ENCODE measurements at places on chromosomes 4 and X.

GRCh38 chr4:150681063-150681462 is 99.1 kb downstream of the MAB21L2 start:
- DNase-seq = no peak

DNA sequence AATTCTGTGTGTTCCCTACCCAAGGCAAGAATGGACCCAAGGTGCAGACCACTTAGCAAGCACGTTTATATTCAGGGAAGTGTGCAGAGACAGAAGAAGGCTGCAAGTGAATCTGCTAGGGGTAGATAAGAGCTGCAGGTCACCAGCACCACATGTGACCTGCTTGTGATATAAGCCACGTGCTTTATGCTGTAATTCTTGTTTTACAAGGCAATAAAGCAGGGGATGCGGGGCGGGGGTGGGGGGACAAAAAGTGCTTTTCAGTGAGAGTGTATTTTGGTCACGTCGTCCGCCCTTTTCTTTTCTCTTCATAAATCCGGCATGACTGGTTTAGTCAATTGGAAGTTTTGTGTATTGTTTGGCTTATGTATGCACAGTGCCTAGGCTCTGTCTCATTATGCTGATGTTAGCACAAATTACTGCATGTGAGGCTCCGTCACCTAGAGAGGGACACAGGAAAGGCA is 192.7 kb downstream of the RBMX2 start:
- no peak for DNase-seq

GRCh38 chrX:130801901-130802300 is 101.1 kb downstream of the ENOX2 start:
- DNase-seq = no peak

DNA sequence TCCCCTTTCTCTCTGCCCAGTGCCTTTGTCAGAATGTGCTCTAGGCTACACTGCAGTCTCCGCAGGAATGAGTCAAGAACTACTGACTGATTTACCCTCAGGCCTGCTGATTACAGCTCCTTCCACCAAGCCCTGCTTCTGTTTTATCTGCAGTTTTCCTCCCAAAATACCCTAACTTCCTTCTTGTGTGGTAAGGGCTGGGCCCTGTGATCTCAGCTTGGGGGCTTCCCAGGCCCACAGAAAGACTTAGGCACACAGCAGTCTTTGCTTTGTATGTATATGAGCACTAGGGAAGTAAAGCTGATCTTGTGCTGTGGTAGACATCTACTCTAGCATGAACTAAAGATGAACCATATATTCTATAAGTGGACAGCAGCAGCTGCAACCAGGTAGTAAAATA is 18.8 kb downstream of the PAK3 start:
- DNase-seq = no peak

GRCh38 chr4:6732441-6733357 is 16.7 kb downstream of the BLOC1S4 start:
- no peak for DNase-seq

- DNase-seq = no peak
Measured at GRCh38 chrX:133294126-133294525, 76.0 kb upstream of the TFDP3 start.

- DNase-seq = no peak
Measured at GRCh38 chr4:6826781-6827508, 44.4 kb downstream of the KIAA0232 start.

DNA sequence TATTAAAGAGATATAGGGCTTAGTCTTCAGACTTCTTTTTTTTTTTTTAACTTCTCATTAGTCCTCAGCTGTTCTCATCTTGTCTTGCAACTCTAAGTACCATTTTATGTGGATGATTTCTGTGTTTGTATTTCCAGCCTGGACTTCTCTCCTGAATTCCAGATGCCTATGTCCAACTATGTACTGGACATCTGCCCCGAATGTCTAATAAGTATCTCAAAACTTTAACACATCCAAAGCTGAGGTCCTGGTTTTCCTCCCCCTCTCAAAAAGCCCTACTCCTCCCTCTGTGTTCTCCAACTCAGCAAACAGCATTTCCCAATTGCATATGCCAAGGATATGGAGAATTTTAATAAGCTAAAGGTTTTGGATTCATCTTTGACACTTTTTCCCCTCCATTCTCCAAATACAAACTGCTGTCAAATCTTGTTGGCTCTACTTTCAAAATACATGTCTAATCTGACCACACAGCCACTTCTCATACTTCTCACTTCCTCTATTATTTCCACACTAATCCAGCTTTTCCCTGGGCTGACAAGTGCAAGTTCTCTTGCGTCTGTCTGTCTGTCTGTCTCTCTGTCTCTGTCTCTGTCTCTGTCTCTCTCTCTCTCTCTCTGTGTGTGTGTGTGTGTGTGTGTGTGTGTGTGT is 79.8 kb downstream of the CLCN5 start:
- no peak for DNase-seq

GRCh38 chrX:6674734-6675133 is 139.8 kb upstream of the VCX3A start:
- DNase-seq = no peak

DNA sequence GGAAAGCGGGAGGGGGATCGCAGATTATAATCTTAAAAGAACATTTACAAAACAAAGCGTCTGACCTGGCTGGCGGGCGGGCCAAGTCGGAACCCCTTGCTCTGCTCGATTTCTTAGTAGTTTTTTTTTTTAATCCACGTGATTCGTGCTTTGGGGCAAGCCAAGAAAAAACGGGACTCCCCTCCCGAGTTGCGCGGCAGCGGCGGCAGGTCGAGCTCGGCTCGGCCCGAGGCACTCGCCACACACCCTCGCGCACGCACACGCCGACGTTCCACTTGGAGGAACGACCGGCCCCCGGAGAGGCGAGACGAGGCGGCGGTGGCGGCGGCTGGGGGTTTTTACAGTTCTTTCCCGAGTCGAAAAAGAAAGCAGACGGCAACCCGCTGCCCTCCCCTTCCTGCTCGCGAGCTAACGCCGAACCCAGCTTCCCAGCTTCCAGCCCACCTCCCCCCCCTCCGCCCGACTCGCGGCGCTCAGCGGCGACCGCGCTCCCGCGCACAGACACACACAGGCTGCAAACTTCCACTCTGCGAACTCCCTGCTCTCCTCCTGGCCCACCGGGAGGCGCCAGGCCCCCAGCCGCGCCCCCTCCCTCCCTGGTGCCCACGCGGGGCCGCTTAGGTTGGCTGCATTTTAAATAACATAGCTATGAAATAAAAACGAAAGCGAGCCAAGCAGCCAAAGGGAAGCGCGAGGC is 1.2 kb downstream of the BCOR start:
- DNase-seq = no peak

DNA sequence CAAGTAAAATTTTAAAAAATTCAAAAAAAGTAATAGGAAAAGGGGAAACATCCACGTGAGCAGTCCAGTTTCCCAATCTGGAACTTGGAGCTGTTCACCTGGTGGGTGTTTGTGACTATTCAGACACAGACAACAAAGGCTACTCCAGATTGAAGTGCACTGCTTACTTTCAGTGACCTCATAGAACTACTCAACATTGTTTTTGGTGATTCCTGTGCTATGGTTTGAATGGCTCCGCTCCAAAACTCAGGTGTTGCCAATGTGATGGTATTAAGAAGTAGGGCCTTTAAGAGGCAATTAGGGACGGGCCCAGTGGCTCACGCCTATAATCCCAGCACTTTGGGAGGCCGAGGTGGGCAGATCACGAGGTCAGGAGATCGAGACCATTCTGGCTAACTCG is 22.1 kb downstream of the SH3RF1 start:
- no peak for DNase-seq

DNA sequence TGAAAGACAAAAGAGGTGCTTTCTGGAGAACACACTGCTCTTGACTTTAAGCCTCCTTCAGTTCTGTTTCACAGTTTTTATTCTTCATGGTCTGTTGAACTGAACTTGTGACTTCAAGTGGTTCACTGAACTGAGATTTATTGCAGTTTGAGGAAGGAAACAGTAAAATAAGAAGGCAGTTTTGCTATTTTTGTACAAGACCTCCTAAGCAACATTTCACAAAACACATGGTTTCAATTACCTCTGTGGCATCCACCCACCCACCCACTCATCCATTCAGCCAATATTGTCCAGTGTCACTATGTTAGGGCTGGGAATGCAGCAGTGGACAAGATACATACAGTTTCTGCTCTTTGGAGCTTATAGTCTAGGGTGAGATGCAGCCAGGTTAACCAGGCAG is 131.3 kb downstream of the IL1RAPL2 start:
- no peak for DNase-seq

DNA sequence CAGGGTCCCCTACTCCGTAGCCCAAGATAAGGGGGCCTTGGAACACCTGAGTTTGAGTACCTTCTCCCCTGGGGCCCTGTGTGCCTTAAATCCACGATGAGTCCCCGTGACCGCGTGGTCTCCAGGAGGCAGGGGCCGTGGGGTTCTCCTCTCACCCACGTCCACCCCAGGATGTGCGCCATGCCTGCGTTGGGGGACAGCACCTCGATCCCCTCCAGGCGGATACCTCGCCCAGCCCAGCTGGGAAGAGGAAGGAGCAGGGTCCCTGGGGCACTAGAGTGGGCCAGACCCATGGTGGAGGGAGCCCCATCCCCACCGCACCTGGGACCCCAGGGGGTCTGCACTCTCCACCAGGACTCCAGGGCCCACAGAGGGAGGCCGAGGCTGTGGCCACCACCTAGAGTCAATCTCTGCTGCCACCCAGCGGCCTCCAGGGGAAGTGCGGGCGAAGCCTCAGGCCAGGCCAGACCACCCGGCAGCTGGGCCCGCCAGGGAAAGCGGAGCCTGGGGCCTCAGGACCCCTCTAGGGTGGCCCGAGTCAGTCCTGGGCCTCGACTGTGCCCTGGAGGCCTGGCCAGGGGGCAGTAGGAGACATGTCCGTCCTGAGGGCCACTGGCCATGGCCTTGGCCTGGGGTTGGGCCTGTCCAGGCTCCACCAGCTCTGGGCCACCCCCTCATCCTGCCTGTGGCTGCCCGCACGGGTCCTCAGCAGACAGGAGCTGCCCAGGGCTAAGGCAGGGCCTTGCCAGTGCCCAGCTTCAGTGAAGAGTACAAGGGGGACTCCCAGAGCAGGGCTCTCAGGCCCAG is 55.0 kb downstream of the FAM53A start:
- DNase-seq = no peak

- DNase-seq = no peak
Measured at GRCh38 chr4:24937917-24938281, 25.1 kb upstream of the CCDC149 start.

DNA sequence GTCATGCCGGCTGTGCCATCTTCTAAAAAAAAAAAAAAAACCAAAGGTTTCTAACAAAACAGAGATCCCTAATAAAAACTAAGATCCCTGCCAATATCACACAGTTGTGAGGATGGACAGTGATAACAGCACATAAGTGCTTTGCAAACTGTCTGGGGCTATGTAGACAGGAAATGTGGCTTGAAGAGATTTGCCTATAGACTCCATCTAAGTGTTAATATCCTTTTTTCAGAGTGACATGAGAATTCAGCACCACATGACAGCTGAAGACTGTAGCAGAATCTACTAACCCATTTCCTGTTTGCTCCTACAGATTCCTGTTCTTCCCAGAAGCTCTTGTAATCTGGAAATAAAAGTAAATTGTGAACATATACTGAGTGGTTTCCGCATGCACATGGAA is 215.4 kb downstream of the KDR start:
- no peak for DNase-seq

- DNase-seq = no peak
Measured at GRCh38 chr4:108174856-108175255, 6.1 kb upstream of the LEF1 start.

DNA sequence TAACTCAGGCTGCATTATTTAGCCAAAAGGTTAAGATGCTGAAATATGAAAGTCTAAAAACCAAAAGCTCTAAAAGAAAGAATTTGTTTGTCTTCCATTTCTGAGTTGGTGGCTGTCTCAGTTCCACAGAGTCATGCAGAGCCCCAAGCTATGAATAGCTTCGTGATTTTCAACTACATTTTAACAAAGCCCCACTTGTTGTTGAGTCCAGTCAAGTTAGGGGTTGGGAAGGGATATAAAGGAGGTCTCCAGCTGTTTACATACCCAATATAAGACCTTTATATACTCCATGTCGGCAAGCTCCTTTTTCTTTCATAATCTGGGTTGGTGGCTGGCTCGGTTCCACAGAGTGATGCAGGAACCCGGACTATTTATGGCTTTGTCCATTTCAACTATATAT is 924.6 kb upstream of the PRKX start:
- no peak for DNase-seq

GRCh38 chr4:100290585-100290984 is 100.3 kb upstream of the DDIT4L start:
- DNase-seq = no peak

DNA sequence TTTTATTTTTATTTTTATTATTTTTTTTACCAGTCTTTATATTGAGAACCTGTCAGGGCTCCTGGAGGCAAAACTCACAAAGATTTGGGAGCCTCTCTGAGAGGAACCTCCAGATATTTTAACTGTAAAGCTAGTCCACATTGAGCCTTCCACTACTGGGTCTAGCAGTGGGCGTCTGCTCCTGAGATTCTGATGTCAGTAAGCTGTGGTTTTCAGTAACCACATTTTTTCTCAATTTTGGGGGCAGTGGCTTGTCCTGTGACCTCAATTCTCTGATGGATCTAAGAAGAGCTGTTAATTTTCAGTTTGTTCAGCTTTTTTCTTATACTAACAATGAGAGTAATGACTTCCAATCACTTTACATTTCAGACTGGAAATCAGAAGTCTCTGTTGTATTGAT is 23.6 kb upstream of the GPRASP1 start:
- no peak for DNase-seq

DNA sequence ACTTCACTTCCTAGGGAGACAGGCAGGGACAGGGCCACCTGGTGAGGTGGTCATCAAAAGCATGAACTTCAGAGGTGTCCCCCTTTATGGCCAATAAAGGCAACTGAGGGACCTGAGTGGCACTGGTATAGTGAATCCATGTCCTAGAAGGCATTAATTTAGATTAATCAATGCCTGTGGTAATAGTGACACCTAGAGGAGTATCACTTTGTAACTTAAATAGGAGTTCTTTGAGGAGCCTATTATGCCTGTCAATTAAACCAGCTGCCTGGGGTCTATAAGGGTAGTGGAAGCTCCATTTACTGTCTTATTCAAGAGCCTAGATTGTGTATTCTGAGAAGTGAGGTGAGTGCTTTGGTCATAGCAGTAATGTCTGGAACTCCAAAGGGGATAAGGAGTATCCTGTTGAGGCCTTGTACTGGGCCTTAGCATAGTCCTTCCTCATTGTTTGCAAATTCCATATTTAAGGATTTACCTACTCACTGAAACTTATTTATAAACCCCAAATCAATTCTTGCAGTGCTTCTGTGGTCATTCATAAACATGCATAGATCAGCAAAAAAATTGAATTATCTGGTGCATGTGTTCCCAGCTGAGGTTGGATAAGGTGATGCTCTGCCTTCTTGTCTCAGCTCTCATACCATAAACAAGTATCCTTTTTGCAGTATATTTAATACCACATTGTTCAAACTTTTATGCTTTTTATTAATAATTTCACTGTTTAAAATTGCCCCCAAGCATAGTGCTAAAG is 213.8 kb upstream of the RADX start:
- DNase-seq = no peak

- DNase-seq = no peak
Measured at GRCh38 chr4:181536196-181536746, 706.9 kb upstream of the TENM3 start.

Data from HS-27A (cell line).